NCI-H1417 (cell line): ENCODE measurements at places on chromosomes 7 and 10.
A peak's percentile ranks its signal among the peaks of the same experiment; 100 is the strongest.

- no peak for DNase-seq
These were observed 12.5 kb upstream of the IL2RA start for GRCh38 chr10:6074489-6075301.

DNA sequence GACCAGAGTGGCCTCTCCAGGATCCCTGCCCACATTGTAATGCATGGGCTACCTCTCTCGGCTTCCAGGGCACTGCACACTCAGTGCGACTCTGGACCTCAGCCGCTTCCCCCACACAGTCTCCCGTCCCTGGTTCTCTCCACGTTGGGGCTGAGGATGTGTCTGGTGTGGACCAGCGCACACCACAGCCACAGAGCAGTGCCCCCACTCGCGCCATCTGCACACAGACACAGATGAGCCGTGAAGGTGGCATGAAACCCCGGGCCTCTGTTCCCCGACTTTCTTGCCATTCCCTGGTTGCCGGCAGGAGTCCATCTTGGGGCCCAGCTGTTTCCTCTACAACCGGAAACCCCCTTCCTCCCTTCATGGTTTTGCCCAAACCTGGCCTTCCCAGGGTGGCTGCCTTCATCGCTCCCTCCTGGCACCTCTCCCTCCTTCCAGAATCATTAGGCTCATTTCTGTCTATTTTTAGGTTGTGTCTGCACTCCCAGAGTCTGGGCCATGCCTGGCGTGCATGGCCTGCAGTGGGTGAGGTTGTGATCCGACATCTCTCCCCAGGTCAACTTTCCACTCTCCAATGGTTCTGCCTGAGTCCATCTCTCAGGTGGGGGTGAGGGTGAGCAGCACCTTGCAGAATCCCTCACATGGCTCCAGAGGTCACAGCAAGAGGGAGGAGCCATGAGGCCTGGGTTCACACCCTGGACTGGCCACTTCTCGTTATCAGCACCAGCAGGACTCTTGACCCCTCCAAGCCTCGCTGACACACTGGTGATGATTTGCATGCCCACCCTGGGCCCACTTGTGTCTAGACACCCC is 10.1 kb downstream of the RASGEF1A start:
- no peak for DNase-seq

DNA sequence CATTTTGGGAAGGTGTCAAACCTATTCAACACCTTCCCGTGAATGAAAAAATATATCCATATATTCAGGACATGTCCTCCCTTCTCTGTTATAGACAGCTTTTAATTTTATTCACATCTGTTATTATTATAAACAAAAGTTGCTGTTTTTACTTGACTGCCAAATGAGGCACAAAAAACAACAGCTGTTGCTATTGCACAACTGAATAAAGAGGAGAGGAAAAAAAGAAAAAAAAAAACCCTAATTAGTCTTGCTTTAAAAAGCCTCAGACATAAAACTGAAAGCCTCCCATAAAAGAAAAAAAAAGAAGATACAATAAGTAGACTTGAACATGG is 153.4 kb downstream of the BMPER start:
- DNase-seq, result no peak

GRCh38 chr7:35613150-35613549 is 81.8 kb downstream of the HERPUD2 start:
- DNase-seq, result no peak

- DNase-seq, result no peak
These were observed 249.0 kb downstream of the C7orf25 start for GRCh38 chr7:42662862-42663261.

- DNase-seq, result no peak
These were observed 63.6 kb upstream of the INSIG1 start for GRCh38 chr7:155234158-155234492.

GRCh38 chr7:133672866-133673265 is 420.0 kb downstream of the EXOC4 start:
- DNase-seq, result no peak

DNA sequence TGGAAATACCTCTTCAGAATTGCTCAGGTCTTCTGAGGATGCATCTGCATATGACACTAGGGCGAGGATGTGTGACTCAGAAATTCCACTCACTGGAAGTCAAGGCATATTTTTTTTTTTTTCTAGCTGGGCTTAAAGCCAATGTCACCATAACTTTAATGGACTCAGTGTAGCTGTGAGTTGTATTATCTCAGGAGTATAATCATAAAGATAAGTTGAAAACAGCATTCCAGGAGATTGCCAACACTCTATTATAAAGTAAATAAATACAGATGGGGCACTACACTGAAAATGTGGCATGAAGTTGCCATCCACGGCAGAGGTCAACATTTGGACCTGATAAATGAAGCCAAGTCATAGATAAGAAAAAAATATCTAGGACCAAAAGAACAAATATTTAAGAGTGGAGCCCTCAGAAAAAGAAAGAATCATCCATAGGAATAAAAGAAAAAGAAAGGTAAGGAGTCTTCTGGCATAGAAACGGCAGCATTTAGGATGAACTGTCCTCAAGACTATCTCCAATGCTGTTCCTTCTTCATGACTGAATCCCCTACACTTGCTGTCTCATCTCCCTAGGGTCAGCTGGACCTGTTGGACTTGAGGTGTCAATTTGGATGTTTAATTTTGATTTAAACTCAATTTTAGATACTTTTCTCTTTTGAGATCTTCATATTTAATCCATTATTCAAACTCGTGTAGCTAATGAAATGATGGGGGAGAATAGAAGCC is 72.9 kb upstream of the CAV2 start:
- DNase-seq, result no peak

DNA sequence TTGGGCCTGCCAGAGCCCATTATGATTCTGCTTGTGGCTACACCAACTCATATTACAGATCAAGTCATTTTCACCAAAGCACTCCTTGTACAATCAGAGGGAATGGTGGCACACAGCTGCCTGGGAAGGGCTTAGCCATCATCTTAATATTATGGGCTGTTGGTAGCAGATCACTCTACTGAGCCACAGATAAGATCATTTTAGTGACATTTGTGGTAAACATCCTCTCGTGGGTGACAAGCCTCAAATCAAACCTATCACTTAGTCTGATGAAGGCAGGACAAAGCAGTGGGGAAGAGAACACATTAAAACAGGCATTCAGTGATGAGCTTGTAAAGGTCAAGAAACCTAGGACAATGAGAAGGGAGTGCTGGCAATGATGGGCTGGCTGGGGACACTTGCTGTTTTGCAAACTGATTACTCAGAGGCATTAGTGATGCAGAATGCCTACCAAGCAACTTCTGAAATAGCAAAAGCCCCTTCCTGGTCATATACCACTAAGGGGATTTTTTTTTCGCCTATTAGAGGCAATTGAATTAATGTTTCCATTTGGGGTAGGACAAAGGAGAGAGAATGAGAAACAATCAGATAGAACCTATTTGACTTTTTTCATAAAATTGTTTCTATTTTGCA is 137.5 kb upstream of the WDR11 start:
- no peak for DNase-seq

- DNase-seq, result no peak
These were observed 910 bp downstream of the WIPF3 start for GRCh38 chr7:29806995-29807841.

DNA sequence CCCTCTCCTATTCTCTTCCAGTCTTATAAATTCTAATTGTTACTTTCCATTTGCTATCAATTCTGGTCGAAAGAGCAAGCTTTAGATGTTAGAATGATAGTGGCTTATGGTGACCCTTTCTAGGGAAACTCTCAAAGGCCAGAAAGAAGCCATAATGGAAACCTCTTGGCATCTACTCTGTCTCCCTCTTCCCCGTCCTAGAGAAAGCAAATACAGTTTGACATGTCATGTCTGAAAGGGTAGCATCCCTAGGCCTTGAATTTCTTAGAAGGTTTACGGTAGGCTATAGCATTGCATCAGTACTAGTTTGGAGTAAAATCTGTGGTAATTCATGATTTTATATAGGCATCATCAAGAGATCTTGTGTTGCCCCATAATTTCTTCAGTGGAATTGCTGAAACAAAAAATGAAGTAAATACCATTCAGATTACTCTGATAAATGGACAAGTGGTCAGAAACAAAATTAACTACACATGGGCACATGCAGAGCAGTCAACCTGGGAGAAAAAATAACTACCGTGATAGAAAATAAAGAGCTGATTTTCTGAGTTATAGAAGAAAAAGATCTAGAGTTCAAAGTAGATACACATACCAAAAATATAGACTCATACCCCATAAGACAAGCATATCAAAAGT is 4.4 kb downstream of the PRKAR2B start:
- no peak for DNase-seq

DNA sequence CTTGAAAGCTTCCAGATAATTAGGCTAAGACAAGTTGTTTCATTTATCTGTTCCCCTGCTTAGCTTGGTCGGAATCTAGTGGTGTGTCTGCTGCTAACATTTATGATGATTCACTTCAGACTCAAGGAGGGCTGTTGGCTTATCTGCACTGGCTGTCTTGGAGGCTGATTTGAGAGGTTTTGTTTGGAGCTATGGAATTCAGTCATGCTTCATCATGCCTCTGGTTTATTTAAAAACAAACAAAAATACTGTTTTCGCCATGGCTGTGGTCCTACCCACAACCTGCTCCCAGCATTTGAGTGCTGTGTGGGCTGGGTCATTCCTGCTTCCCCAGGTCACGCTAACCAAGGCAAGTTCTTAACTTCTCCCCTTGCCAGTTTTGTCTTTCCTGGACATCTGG is 11.7 kb upstream of the ARPC1B start:
- DNase-seq, result no peak

GRCh38 chr7:69743436-69743835 is 145.2 kb downstream of the AUTS2 start:
- DNase-seq, result no peak

DNA sequence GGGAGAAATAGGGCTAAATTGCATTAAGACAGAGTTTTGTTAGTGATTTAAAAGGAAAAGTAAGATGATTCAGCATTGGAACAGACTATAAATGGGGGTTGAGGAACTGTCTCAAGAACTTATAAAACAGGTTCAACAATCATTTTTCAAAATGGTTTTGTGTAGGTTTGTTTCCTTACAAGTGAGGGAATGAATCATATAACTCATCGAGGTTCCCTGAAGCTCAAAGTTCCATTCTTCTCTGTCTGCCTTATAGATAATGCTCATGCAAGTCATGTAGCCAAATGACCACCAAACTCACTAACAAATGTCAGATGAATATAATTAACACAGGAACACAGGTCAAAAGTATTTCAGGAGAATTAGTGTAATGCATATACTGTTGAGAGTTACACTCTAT is 27.7 kb downstream of the ADAM22 start:
- no peak for DNase-seq

- no peak for DNase-seq
These were observed 154.1 kb downstream of the NRP1 start for GRCh38 chr10:33180390-33180789.

DNA sequence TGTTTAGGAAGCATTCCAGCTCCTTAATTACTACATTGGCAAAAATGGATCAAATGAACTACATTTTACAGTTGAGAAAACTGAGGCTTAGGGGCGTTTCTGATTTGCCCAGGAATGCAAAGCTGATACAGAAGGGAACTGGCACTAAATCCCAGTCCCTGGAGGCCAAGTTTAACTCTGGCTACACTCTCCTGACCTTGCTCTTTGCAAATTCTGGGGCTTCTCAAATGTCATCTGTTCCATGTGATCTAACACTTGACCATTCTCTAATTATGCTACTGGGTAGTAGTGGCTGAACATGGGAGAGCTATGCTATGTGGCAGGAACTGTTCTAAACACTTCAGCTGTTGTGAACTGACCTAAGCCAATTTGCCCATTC is 11.3 kb upstream of the HABP2 start:
- DNase-seq, result no peak

DNA sequence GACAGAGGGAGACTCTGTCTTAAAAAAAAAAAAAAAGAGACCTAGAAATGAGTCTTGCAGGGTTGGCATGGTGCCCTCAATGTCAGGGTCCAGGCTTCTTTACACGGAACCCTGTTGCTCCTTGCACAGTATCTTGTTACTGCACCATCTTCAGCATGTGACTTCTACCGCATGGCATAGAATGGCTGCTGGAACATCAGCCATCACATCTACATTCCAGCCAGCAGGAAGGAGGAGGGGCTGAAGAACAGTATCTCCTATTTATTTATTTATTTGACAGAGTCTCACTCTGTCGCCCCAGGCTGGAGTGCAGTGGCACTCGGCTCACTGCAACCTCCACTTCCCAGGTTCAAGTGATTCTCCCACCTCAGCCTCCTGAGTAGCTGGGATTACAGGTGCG is 3.7 kb upstream of the ACHE start:
- no peak for DNase-seq

DNA sequence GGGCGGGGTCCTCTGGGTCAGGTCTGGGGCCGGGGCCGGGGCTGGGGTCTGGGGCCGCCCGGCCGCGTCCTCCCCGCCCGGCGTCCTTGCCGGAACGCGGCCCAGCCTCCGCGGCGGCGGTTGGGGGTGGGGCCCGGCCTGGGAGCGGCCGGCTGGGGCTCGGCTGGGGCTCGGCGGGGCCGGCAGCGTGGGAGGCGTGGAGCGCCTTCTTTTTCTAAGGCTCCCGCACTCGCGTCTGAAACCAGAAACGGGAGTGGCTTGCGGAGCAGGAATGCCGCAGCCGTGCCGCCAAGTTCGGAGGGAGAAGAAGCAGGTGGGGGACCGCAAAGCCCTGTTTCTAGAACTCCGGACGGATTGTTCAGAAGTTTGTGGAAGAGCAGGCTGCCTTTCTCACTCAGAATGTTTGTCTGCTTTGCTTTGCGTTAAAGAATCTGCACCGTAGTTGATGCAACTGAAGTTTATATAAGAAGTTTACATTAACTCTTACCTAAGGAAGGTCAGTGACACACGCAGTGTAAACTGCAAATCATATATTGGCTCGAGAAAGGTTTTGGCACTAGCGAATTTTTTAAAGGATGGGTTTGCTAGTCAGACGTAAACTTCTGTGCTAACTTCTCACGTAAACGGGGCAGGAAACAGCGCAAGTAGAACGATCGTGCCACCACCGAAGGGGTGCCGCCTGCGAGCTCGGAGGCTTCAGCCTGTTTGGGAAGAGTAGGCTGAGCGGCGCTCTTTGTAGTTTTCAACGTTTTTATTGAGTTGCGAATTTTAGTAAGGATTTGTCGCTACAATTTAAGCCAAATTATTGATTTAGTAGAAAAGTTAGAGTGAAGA is 729 bp downstream of the DNAJB6 start:
- peak; percentile 37 for DNase-seq

- no peak for DNase-seq
These were observed 40.2 kb downstream of the SEMA3E start for GRCh38 chr7:83608716-83609115.

DNA sequence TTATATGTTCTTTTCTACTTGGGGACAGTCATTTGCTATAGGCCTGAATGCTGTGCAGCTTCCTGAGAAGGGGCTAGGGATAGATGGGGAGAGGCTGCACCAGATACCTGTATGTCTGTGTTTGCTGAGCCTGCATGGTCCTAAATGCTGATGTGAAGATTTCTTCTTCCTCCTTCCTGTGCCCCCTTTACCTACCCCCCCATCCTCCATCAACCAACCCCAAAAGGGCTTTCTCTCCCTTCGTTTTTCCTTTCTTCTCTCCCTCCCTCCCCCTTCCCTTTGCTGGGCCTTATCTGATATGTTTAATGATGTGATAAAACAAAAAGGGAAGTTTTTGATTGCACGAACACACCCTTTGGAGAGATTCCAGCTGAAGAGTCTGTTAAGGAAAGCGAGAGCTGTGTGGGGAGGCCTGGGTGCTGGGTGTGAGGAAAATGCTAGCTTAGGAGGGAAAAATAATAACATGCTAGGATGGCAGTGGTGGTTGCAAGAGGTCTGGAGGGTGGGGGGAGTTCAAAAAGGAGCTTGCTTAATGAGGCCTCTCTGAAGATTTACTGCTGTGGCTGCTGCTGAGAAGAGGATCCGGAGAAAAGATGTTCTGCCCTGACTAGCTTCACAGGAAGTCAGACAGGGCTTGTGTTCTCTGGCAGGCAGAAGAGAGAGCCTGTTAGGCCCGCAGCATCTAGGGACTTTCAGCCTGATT is 101.8 kb downstream of the SAMD9 start:
- DNase-seq, result no peak

GRCh38 chr10:1944487-1944886 is 207.2 kb upstream of the ADARB2 start:
- DNase-seq, result no peak
